Fibroblast of skin of scalp (primary cell): ENCODE measurements at places on chromosomes 6 and 20.

DNA sequence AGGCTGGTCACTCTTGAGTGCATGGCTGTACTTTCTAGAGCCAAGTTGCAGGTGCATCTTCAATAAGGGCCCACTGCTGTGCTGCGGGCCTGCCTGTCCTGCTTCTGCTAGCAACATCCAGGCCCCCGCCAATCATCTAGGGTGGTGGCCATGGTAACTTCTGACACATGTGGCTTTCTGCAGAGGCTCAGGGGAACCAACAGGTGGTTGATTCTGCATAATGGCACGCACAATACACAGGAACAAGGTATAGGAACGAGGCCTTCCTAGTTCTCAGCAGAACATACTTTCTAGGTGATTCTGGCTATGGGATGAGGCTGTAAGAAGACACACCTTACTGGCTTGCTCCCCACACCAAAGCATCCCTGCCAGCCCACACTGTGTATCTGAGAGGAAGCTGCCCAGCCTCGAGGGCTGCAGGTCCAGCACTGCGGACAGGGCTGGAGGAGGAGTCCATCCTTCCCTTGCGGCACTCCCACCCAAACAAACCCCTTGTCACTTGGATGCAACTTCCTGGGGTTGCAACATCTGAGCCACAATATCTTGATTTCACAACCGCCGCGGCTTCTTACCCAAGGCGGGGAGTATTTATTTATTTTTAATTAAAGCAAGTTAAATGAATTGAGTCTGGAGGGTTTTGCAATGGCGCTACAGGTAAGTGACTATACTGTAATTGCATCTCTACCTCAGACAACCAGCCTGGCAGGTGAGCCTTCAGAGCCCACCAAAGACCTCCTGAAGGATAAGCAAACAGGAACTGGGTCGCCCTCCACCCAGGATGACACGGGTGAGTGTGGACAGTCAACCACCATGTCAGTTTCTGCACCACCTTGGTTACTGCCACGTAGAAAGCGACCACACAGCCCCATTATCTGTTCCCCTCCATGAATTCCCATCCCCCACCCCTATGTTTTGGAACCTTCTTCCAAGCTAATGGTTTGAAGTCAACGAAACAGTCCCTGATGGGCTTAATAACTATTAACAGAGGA lies 49.6 kb downstream of the SULF2 start:
- DNase-seq = no peak

- no peak for DNase-seq
Measured at GRCh38 chr6:94129926-94130325, 710.6 kb upstream of the EPHA7 start.

- DNase-seq = no peak
Measured at GRCh38 chr6:42026540-42026939, 23.8 kb upstream of the TAF8 start.

DNA sequence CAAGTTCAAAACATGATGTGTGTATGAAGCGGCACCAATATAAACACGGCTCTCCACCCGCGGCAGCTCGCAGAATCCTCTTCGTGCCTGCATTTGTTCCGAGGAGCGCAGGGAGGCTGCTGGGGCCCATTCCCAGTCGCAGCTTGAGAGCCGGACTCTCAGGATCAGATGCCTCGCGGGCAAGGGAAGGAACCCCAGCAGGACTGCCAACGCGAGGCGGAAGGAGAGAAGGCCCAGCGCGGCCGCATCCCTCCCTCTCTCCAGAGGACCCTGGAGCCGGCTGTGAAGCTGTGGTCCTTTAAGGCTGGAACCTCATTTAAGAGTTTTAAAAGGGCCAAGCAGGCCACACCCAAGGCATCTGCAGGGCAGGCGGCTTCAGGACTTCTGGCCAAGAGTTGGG lies 44.2 kb upstream of the ZBP1 start:
- DNase-seq = no peak

GRCh38 chr6:152008779-152009178 lies 201.3 kb downstream of the ESR1 start:
- DNase-seq = no peak
